ENCODE measurements at places on chromosomes 1 and 21.
A peak's percentile ranks its signal among the peaks of the same experiment; 100 is the strongest.

GRCh38 chr21:31098576-31099005 is 60.3 kb upstream of the KRTAP19-8 start:
- no peaks in the 10 kb centered on the region for H3K27me3 ChIP-seq
- peak; percentile 69 for DNase-seq
- H3K4me1 ChIP-seq: peaks cover 3% of the 10 kb centered on the region
- no peak overlapping the region for H3K27ac ChIP-seq
- H3K4me3 ChIP-seq: no peak overlapping the region

- H3K36me3 ChIP-seq: no peaks in the 10 kb centered on the region
- no peak overlapping the region for H3K4me3 ChIP-seq
- H3K27ac ChIP-seq: no peak overlapping the region
Measured at GRCh38 chr1:20442920-20443625, 42.9 kb downstream of the CAMK2N1 start.

DNA sequence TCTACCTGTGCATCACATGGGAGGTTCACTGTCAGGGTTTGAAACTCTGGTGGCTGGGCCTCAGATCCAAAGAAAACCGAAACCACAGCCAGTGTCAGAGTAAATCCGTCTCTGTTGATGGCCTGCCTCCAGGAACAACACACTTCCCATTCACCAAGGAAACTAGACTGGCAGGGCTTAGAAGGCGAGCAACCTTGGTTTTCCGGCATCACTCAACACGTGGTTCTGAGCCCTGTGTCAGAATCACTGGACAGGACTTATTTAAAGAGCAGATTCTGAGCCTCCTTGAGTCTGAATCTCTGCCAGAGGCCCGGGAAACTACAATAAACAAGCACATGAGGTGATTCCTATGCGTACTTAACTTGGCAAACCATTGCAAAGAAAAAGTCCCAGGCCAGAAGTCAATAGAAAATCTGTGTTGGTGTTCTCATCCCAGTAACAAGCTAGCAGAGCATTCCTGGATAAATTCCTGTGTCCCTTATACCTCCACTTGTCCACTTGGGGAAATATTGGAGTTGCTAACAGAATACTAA is 70.0 kb downstream of the KCTD3 start:
- no peaks in the 10 kb centered on the region for H3K4me1 ChIP-seq
- no peak overlapping the region for H3K4me3 ChIP-seq
- no peaks in the 10 kb centered on the region for H3K36me3 ChIP-seq
- no peak overlapping the region for H3K27ac ChIP-seq
- DNase-seq: no peak

DNA sequence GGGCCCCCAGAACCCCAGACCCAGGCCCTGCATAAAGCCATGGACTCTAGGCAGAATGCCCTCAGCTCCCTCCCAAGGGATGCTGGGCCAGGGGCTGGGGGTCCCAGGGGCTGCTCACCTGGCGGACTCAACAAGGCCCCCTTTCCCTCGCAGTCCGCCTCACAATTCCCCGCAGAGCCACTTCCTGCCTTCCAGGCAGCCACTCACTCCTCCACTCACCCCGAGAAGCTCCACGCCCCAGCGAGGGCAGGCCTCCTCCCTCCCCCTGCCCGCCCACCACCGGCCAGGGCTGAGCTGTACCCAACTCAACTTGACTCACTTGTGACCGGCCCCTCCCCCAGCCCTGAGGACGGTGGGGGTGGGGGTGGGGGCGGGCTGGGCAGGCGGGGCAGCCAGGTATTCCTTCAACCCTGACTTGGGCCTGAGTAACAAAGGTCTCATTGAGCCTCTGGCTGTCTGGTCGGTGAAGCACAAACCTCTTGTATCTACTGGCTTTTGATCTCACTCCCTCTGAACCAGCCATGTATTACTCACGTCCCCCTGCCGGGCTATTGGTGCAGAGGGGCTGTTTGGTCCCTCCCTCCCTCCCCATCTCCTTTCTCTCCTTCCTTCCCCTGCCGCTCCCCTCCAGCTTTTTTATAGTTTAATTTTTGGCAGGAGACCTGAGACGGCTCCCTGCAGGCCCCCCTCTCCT is 5.9 kb downstream of the BLACAT1 start:
- no peak overlapping the region for H3K4me3 ChIP-seq
- H3K27me3 ChIP-seq: peaks cover 38% of the 10 kb centered on the region
- no peak for DNase-seq

All from B cell (primary cell).